ENCODE measurements at places on chromosomes 6 and 20.
A peak's percentile ranks its signal among the peaks of the same experiment; 100 is the strongest.

DNA sequence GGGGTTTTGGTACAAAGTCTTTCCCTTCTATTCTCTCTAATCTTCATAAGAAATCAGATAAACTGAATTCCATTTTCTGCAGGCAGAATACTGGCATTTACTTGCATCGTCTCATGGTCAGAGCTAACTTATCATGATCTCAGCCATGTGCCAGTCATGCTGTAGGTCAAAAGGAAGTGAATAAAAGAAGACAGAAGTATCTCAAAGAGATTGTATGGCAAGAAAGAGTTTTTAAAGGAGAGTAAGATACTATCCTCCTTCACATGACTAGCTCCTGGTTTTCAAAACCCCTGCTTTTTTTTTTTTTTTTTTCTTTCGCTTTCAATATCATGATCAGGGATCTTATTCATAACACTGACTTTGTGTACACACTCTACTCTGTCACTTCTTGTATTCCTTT, 398.3 kb downstream of the C6orf118 start:
- no peak for DNase-seq

DNA sequence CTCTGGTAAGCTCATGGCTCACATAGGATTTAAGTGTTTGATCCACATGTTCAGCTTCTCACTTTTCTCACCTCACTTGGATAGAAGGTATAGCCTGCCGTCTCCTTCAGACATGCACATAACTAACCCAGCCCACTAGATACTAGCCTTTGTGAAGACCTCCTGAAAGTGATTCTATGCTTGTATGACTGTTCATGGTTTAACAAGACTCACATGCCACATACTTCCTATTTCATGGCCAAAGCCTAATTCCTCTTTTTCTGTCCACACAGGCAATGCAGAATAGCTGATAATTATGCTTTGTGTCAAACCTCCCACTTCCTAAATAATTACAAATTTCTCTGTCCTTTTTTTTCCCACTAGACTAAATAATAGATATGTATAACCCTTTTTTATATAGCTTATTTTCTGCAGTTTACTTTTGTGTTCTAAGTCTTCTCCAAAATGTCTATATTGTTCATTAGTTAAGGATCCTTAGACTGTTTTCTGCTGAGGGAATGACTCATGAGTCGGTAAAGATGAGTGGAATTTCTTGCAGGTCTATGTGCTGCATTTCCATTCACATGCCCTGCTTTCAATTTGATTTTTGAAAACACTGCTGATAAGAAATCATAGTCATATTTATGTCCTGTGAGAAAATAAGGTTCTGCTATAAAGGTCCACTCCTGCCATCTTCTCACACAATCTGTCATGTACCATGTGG, 43.0 kb downstream of the HDDC2 start:
- no peak for DNase-seq

DNA sequence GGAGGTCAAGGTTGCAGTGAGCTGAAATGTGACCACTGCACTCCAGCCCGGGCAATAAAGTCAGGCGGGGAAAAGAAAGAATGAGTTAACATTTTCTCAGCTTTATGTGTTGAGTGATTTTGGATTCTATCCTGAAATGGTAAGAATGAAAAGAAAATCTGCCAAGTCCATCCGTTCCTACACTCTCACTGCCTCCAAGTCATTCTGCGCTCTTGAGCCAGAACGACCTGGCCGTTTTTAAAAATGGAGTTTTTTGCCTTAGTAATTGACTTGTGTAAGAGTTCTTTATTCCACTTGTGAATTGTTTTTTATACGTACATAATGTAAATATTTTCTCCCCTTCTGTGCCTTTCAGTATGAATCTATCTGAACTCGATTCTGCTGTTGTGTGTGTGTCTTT, 28.7 kb downstream of the DNAJC5 start:
- DNase-seq: no peak

GRCh38 chr6:21984561-21984960, 312.3 kb downstream of the PRL start:
- no peak for DNase-seq

- peak; percentile 38 for DNase-seq
Observed at GRCh38 chr6:32973144-32974015, 5.0 kb downstream of the BRD2 start.

DNA sequence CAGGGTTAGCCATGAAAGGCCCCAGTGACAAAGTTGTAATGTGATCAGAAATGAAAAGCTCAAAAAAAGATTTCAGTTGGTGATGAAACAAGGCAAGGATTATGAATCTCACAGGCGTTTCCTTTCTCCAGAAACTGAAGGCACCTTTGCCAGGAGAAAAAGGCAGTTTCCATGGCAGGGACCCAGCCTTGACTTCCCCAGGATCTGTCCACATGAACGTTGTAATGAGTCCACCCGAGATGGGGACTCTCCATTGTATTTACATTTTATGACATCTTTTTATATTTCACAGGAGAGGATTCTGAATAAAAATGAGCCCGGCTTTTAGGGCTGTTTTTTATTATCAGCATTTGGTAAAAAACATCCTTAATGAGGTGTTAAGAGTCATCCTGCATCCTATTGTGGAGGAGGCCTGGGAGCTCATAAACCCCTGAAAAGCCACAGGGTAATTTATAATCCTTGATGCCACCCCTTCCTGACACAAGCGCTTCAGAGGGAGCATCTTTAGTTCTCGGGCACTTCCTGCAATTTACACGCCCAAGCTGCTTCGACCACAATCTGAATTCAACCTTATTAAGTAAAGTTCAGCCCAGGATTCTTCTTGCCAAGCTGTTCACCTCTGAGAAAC, 74.1 kb upstream of the SALL4 start:
- DNase-seq: no peak

GRCh38 chr6:19465760-19466159, 371.4 kb upstream of the ID4 start:
- DNase-seq: no peak

- DNase-seq: no peak
Observed at GRCh38 chr6:102398788-102399390, 1005.4 kb downstream of the GRIK2 start.

DNA sequence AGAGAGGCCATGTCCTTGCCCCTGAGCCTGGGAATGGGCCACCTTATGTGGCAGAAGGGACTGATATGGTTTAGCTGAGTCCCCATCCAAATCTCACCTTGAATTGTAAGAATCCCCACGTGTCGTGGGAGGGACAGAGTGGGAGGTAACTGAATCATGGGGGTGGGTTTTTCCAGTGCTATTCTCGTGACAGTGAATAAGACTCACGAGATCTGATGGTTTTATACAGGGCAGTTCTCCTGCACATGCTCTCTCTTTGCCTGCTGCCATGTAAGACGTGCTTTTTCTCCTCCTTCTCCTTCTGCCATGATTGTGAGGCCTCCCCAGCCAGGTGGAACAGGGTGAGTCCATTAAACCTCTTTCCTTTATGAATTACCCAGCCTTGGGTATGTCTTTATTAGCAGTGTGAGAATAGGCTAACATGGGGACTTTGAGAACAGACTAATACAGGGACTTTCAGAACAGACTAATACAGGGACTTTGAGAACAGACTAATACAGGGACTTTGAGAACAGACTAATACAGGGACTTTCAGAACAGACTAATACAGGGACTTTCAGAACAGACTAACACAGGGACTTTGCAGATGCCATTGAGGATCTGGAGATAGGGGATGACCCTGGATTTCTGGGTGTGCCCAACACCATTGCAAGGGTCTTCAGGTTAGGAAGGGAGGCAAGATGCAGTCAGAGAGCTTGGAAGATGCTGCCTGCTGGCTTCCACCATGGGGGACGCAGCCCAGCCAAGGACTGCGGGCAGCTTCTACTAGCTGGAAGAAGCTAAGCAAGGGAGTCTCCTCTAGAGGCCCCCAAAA, 86.9 kb downstream of the RAMACL start:
- DNase-seq: no peak

DNA sequence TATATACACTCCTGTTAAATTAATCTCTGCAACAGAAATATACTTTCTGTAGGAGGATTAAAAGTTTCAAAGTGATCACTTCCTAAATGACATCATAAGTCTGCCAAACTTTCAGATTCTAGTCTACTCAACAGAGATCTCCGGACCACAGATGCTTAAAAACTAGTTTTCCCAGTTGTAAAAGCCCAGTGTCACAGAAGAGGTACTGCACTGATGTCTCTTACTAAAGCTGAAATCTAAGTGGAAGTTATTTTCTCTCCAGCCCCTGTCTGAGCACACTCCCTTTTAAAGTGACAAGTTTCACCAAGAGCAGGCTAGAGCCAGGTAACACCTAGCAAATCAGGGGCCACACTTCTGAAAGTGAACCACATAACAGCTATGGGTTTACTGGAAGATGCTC, 71.6 kb upstream of the DST start:
- DNase-seq: no peak

DNA sequence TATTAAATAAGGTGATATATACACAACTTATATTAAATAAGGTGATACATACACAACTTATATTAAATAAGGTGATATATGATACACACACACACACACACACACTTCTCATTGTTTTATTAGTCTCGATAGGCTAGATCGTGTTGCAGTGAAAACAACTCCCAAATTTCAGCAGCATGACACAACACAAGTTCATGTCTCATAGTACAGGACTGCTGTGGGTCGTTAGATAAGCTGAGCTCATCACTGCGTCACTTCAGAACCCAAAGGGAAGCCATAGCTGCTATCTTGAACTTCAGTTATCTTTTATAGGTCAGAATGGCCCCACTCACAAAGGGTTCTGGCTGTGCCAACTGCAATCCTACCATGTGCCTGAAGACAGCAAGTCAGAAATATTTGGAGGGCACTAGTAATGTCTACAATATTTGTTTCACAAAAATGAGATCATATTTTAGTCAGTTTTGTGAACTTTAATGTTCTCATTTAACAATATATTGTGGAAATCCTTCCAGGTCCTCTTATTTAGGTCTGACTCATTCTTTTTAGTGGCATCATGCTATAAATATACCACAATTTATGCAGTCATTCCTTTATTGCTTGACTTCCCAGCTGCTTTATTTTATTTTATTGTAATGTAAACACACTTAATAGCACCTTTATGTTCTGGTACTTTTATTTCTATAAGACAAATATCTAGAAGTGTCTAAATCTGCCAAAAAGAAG, 290.2 kb downstream of the PHACTR1 start:
- no peak for DNase-seq

DNA sequence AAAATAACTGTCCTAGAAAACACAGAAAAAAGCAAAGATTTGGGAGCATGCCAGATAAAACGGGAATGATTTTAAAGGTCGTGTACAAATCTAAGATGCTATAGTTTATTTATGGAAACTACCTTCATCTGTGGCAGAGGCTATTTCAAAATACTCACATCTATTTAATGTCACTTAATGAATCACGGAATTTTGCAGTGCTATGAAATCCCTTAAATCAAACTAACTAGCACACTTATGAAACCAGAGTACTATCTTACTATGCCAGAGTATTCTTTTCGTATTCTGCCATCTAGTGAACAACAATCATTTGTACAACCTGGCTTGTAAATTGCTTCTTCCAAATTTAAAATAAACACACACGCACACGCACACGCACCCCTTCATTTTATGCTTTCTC, 77.9 kb upstream of the BMP5 start:
- no peak for DNase-seq

- no peak for DNase-seq
Observed at GRCh38 chr20:13442986-13443385, 195.7 kb downstream of the TASP1 start.

DNA sequence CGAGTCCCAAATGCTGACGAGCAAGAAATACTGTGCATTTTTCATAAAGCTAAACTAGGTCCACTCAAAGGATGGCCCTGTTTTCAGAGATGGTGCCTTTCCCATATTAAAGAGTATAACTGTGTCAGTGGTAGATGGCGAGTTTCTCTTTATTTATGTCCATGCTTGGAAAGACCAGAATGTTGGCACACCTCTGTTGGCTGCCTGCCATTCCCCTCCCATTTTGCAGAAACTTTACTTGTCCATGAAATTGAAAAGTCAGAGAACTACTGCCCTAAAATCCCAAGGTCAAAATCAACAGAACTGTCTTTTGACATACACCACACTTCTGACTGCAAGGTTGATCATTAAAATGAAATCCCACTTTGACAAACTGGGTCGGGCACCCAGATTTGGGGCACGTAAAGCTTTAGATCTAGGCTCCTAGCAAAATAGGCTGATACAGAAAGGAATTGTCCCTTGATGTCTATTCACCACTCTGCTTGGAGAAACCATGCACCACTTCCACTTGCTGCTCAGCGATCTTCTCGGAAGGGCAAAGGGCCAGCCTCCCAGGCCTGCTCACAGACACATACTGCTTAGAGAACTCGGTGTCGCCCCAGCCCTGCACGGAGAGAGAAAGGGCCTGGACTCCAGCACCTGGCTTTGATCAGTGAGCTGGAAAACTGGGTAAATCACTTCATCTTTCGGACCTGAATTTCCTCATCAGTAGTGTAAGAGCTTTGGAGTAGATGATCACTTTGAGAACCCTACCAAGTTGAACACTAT, 130.0 kb downstream of the AGPAT4 start:
- DNase-seq: no peak

DNA sequence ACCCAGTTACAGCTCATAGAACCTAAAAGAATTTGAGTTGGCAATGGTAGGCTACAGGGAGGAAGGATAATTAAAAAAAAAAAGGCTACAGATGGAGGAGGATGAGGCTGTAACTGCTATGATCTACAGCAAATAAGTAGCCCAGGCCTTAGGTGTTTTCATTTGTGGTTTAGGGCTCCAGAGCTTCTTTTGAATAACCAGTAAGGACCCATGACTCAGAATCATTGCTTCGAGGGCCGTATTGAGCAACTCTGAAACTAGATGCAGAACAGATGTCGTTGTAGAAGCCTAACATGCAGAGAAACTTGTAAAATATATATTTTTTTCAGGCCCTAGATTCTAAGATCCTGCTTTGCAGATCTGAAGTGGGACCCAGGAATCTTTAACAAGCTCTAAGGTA, 19.0 kb upstream of the ASIP start:
- no peak for DNase-seq

DNA sequence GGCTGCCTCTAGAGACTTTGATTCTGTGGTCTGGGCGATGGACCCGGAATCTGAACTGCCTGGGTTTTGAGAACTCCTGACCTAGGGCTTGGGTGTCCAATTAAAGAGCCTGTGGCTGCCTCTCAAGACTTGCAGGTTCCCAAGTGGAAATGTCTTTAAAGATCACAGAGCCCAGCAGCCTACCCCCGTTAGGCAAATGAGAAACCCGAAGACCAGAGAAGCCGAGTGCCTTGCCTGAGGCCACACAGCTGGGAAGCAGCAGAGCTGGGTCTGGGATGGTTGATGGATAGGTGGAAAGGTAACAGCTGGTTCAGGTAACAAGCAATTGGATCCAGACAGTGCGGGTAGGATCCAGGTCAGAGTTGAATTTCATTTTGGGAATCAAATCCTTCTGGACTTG, 25.8 kb downstream of the KCNB1 start:
- no peak for DNase-seq

DNA sequence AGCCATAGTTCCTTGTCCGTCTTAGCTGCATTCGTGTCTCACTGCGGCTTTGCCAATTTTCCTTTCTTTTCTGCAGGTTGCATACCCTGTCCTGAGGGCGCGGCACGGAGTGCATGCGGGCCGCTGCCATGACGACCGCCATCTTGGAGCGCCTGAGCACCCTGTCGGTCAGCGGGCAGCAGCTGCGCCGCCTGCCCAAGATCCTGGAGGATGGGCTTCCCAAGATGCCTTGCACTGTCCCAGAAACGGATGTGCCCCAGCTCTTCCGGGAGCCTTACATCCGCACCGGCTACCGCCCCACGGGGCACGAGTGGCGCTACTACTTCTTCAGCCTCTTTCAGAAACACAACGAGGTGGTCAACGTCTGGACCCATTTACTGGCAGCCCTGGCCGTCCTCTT, 17.1 kb upstream of the EFHC1 start:
- DNase-seq: no peak

- DNase-seq: no peak
Observed at GRCh38 chr6:147135211-147135681, 69.0 kb upstream of the STXBP5 start.

GRCh38 chr6:83430611-83431544, at the start of gene ME1:
TSS of gene ME1 (minus strand) at chr6:83431051. CDS start at chr6:83430954, 97 bp downstream.
- DNase-seq: no peak

All from stimulated activated CD8-positive, alpha-beta memory T cell treated with anti-CD3 and anti-CD28 coated beads, Interleukin-4, amount 100 ng/mL, for 4 hours (primary cell).